ENCODE measurements at places on chromosomes 12 and 14.

- DNase-seq = no peak
- H3K36me3 ChIP-seq = peaks cover 13% of the 10 kb centered on the region
- H3K4me3 ChIP-seq = no peak overlapping the region
Measured at GRCh38 chr12:108786450-108786849, 55.1 kb upstream of the CORO1C start.

DNA sequence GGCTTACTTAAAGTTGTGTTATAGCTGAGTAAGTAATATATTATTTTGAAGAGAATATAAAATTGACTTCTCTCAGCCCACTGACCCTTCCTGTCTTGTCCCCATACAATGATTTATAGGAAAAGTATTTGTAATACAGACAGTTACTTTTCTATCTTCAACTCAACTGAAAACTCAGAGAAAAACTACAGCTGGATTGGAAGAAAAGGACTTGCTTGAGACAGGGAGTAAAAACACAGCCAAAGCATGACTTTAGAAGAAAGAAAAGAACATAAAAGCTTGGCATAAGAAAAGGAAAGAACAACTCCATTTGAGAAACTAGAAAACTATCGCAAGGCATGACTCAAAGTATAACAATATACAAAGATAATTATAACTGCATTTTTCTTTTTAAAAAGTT, 57.5 kb downstream of the MSRB3 start:
- H3K27ac ChIP-seq = no peak overlapping the region
- H3K4me1 ChIP-seq = no peaks in the 10 kb centered on the region
- H3K36me3 ChIP-seq = no peaks in the 10 kb centered on the region
- no peak overlapping the region for H3K4me3 ChIP-seq
- no peaks in the 10 kb centered on the region for H3K27me3 ChIP-seq

DNA sequence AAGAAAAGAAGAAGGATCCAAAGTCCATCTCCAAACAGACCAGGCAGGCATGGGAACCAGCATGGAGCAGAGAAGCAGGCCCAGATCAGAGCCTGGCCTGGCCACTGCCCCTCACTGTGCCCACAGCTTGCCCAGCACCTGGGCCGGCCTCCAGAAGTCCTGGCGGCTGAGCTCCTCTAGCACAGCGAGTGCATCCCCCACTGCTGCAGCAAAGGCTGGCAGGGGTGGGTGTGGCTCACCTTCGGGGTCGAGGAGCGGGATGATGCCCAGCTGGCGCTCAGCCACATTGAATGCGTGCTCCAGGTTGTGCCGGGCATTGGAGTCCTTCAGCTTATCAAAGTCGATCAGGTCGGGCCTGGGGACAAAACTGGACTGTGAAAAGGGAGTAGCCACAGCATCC, 78.7 kb downstream of the SPTB start:
- H3K27me3 ChIP-seq = peaks cover 5% of the 10 kb centered on the region
- H3K4me3 ChIP-seq = no peak overlapping the region
- no peaks in the 10 kb centered on the region for H3K4me1 ChIP-seq
- no peak for DNase-seq
- H3K36me3 ChIP-seq = no peaks in the 10 kb centered on the region

- H3K36me3 ChIP-seq = peaks cover 5% of the 10 kb centered on the region
- H3K4me3 ChIP-seq = no peak overlapping the region
- no peak for DNase-seq
- no peaks in the 10 kb centered on the region for H3K27me3 ChIP-seq
- peaks cover 81% of the 10 kb centered on the region for H3K4me1 ChIP-seq
Measured at GRCh38 chr14:69671365-69672030, 60.1 kb downstream of the SUSD6 start.

GRCh38 chr12:121845701-121846100, 13.0 kb downstream of the HPD start:
- no peaks in the 10 kb centered on the region for H3K36me3 ChIP-seq
- H3K27ac ChIP-seq = no peak overlapping the region

- peaks cover 11% of the 10 kb centered on the region for H3K4me1 ChIP-seq
- no peaks in the 10 kb centered on the region for H3K36me3 ChIP-seq
- H3K4me3 ChIP-seq = no peak overlapping the region
- DNase-seq = no peak
Measured at GRCh38 chr12:2341871-2342270, 289.1 kb downstream of the CACNA1C start.

- H3K4me3 ChIP-seq = no peak overlapping the region
- H3K4me1 ChIP-seq = no peaks in the 10 kb centered on the region
- H3K27me3 ChIP-seq = no peaks in the 10 kb centered on the region
- DNase-seq = no peak
- H3K27ac ChIP-seq = no peak overlapping the region
Measured at GRCh38 chr12:92312463-92312964, 166.9 kb upstream of the BTG1 start.

DNA sequence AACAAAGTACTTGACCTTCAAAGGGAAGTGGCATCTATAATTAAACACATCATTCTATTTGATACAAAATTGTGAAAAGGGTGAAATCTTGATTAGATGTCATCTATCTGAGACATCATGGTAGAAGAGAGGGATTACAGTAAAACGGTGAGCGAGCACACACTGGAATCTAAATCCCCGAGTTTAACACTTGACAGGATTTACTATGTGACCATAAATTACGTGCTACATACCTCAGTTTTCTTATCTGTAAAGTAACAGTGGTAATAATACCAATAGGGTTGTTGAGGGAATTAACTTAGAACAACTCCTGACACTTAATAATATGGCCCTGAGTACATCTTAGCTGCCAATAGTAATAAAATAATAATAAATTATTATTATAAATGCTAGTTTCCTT, 13.3 kb downstream of the USP44 start:
- no peaks in the 10 kb centered on the region for H3K36me3 ChIP-seq
- H3K4me3 ChIP-seq = no peak overlapping the region
- H3K27ac ChIP-seq = no peak overlapping the region
- H3K4me1 ChIP-seq = no peaks in the 10 kb centered on the region

GRCh38 chr14:96670391-96670790, 126.8 kb upstream of the VRK1 start:
- H3K27me3 ChIP-seq = no peaks in the 10 kb centered on the region
- no peak overlapping the region for H3K27ac ChIP-seq
- H3K36me3 ChIP-seq = no peaks in the 10 kb centered on the region
- no peak for DNase-seq

DNA sequence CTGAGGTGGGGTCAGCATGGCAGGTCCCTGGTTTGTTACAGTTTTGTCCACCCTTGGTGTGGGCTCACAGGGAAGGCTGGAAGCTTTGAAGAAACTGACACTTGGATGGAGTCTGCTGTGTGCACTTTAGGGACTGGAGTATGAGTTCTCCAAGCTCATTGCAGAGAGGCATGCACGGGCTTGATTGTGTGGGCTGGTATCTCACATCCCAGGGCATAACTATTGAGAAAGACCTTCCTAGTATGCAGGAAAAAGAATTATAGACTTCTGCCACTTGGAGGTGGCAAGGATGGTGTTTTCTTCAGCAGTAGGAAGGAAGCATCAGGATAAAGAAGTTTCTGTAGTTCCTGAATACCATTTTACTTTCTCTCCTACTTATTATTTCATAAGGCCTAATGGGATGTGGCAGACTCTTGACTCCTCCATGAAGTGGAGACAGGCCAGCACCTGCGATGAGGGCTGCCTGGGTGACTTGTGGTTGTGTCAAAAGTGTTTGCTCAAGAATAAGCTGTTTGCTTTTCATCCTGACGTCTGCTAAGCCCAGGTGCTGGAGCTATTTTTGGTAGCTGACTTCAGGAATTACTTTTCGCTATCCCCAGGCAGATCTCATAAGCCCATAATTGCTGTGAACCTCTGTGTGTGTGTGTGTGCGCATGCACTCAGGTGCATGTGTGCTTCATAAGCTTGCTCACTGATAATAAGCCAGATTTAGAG, 125.8 kb downstream of the KTN1 start:
- no peak for DNase-seq
- H3K27ac ChIP-seq = no peak overlapping the region
- no peak overlapping the region for H3K4me3 ChIP-seq
- no peaks in the 10 kb centered on the region for H3K36me3 ChIP-seq
- H3K27me3 ChIP-seq = no peaks in the 10 kb centered on the region

DNA sequence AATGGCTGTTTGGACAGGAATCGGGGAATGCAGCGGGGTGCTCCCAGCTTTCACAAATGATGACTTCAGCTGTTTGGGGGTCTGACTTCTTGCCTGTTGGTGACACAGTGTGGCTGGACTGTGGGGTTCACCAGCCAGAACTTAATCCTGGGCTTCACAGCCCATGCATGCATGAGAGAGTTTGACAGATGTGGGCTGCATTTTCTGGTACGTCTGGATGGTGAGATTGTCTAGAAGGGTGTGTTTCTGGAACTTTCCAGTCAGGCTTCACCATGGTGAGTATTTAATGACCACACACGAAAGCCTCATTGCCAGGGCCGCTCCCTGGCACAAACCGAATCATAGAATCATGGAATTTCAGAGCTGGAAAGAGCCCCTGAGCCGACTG, 29.6 kb downstream of the CHST11 start:
- H3K27me3 ChIP-seq = no peaks in the 10 kb centered on the region
- H3K36me3 ChIP-seq = peaks cover 6% of the 10 kb centered on the region
- no peak overlapping the region for H3K27ac ChIP-seq
- peaks cover 36% of the 10 kb centered on the region for H3K4me1 ChIP-seq

DNA sequence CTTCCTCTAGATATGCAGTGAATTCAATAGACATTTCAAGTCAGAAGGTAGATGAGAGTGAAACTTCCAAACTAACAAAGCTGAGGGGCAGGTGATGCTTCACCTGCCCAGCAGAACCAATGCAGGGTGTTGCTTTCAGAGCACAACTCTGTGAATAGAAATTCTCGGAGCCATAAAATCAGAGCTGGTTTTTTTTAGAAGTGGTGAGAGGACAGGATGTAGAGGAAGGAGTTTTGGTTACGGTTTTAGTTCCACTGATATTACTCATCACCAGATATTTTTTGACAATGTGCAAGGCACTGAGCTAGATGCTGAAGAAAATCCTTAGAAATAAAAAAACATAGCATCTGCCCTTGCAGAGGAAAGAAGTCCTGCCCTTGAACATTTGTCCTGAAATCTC, 62.2 kb downstream of the BMP4 start:
- no peak for DNase-seq
- peak overlapping the region; percentile 75 for H3K27ac ChIP-seq
- no peaks in the 10 kb centered on the region for H3K27me3 ChIP-seq
- no peaks in the 10 kb centered on the region for H3K36me3 ChIP-seq
- peaks cover 16% of the 10 kb centered on the region for H3K4me1 ChIP-seq

- no peak overlapping the region for H3K27ac ChIP-seq
- no peaks in the 10 kb centered on the region for H3K4me1 ChIP-seq
- H3K27me3 ChIP-seq = no peaks in the 10 kb centered on the region
- H3K36me3 ChIP-seq = no peaks in the 10 kb centered on the region
Measured at GRCh38 chr12:29889737-29890136, 106.0 kb upstream of the TMTC1 start.

- no peak overlapping the region for H3K27ac ChIP-seq
- H3K4me3 ChIP-seq = no peak overlapping the region
- H3K36me3 ChIP-seq = peaks cover 3% of the 10 kb centered on the region
- DNase-seq = no peak
- H3K4me1 ChIP-seq = no peaks in the 10 kb centered on the region
Measured at GRCh38 chr12:112031472-112031871, 18.2 kb downstream of the ERP29 start.

DNA sequence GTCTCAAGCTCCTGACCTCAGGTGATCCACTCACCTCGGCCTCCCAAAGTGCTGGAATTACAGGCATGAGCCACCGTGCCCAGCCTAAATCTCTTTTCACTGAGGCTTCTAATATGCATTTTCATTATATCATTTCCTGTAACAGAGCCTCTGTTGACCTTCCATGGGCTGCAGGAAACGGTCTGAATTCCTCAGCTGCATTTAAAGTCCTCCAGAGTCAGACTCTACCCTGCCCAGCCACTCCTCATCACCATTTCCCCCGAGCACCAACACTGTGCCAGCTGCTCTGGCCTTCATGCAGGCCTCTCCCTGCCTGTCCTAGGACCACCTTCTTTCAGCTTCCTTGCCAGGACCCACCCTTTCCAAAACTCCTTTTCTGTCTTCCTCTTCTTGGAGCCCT, 9.8 kb upstream of the NFKBIA start:
- no peak overlapping the region for H3K27ac ChIP-seq
- no peak overlapping the region for H3K4me3 ChIP-seq
- no peaks in the 10 kb centered on the region for H3K36me3 ChIP-seq
- peaks cover 31% of the 10 kb centered on the region for H3K4me1 ChIP-seq

DNA sequence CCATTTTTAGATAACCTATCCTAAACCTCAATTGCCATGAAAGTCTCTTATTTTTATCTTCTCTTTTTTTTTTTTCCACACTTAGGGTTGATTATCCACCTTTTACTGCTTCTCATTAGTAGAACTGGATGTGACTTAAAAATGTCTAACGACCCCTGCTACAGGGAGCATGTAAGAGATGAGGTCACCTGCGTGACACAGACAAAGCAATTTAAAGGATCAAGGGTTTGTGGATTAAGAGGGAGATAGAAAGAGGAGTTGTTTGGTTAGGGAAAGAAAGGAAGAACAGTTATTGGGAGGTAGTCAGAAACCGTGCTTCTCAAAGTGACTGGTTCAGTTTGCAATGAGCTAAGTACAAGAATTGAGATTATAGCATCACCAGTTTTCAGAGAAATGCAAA, 239.1 kb downstream of the ALX1 start:
- H3K4me3 ChIP-seq = no peak overlapping the region
- H3K27me3 ChIP-seq = no peaks in the 10 kb centered on the region
- no peak overlapping the region for H3K27ac ChIP-seq
- H3K36me3 ChIP-seq = no peaks in the 10 kb centered on the region
- no peaks in the 10 kb centered on the region for H3K4me1 ChIP-seq

DNA sequence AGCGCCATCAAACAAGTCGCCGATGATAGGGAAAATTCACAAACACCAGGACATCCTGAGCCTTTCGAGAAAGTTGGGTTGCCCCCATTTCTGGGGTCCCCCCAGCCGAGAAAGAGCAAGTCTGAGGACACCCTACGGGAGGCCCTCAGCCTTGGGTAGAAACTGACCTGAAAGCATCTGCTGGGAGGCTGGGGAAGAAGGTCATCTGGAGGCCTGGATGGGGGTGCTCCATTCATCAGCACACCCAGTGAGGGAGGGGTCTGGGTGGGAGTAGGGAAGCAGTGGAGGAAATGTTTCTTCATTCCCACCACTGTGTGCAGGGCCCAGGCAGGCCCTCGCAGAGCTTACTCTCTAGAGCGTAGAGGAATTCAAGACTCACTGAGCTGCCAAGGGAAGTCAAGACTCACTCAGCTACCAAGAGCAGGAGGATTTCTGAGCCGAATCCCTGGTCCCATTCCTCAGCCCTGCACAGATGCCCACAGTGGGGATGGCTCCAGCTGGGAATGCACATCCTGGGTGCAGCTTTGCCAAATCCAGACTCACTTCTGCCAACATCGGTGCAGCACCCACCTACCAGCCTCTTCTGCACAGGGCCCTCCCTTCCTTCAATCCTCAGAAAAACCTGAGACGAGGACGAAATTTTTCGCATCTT, 38.1 kb downstream of the DIO3 start:
- DNase-seq = no peak
- H3K27me3 ChIP-seq = no peaks in the 10 kb centered on the region
- H3K4me3 ChIP-seq = no peak overlapping the region
- H3K27ac ChIP-seq = no peak overlapping the region
- H3K36me3 ChIP-seq = no peaks in the 10 kb centered on the region

DNA sequence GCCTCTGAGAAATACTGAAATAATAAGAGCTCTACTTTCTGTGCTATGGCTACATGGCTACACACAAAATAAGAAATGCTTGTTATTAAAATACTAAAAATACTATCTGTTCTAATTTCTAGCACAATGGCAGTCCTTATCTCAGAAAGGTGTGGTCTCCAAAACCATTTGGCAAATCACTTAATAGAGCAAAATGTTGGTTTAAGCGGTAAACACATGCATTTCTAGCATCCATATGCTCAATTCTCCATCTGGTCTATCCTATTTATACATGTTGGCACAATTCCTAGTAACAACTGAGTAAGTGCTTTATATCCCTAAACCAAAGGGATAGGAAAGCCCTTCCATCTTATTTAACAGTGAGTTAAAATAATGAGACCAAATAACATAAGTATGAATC, 107.0 kb downstream of the PAPLN start:
- H3K4me3 ChIP-seq = no peak overlapping the region
- no peaks in the 10 kb centered on the region for H3K4me1 ChIP-seq
- no peak overlapping the region for H3K27ac ChIP-seq
- no peak for DNase-seq
